ENCODE measurements at places on chromosomes 12 and 14.

DNA sequence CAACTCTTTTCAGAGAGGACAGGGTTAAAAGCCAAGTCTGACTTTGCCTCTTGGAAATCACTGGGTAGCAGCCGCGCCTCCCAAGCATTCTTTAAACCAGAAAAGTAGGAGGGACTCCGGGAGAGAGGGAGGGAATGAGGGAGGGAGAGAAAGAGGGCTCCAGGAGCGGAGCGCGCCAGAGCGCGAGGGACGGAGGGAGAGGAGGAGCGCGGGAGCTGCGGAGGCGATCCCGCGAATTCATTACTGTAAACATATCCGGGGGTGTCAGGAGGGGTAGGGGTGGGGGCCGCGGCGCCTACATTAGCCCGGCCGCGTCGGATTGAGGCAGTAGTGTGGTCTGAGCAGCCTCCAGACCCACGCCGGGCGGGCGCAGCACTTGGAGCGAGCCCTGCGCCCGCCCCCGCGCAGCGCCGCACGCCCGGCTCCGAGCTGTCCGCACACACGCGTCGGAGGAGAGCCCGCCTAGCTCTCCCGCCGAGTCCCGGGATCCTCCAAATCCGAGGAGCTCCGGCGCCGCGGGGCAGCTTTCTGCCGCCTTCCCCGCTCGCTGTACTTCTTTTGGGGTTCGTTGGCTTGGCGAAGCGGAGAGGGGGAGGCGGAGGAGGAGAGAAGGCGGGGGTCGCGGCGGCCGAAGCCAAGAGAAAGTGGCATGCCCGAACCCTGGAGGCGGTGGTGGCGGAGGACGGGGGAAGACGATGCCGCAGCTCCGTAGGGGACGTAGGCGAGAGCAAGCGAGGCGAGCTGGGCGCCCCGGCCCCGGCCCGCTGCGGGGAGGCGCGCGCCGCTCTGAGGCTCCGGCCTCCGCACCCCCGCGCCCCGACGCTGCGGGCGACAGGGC is 3.3 kb downstream of the FLRT2 start:
- peak; percentile 89 for DNase-seq

DNA sequence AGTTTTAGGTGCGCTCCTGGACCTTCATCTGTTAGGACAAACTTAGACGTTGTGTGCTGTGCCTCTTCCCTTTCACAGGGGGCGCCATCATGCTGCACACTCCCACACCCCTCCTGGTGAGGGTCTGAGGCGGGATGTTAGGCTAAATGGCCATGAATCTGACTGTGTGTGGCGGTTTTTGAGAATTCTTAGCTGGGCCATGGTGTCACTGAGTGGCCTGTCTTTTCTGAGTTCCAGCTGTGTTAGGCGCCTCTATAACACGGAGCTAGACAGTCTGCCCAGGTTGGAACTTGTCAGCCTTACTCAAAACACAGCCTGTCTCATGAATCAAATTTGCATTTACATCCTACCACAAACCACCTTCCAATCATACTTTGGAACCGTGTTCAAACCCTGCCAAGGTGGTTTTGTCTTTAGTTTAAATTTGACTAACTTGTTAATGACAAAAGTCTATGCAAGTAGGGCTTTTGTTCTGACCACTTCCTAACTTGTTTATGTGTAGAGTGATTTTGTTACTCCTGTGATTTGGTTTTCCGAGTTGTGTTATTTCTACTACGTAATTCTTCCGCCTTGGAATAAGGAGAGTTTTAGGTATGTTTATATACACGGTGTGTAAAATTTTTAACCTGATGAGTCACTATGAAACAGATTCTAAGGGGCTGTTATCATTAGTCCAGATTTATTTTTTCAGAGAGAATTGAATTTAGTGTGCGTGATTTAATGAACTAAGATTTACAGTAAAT is 19.6 kb downstream of the ACVR1B start:
- no peak for DNase-seq

GRCh38 chr12:128510511-128510910 is 243.5 kb downstream of the TMEM132C start:
- DNase-seq, result no peak

- DNase-seq, result peak; percentile 79
Measured at GRCh38 chr14:73728717-73729330, 14.6 kb upstream of the PNMA1 start.

GRCh38 chr12:44154128-44154527 is 318.2 kb downstream of the TMEM117 start:
- peak; percentile 27 for DNase-seq

DNA sequence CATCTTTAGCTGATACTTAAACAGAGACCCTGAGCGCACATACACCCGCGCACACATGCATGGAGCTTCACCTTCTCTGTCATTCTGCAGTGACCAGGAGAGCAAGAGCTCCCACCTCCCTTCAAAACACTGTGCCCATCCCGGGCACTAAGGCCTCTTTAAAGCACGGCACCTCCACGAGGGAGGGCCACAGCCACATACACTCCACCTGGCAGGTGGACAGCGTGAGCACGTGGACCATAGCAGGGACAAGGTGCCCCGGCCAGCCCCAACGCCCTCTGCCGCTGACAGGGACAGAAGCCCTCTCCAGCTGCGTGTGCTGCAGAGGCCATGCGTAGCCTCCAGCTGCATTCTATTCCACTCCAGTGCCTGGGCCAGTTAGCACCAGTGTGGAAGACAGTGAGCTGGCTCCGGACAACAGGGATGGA is 5.4 kb downstream of the GAPDH start:
- DNase-seq, result no peak

GRCh38 chr12:52308806-52309425 is 12.3 kb downstream of the KRT83 start:
- DNase-seq, result no peak

DNA sequence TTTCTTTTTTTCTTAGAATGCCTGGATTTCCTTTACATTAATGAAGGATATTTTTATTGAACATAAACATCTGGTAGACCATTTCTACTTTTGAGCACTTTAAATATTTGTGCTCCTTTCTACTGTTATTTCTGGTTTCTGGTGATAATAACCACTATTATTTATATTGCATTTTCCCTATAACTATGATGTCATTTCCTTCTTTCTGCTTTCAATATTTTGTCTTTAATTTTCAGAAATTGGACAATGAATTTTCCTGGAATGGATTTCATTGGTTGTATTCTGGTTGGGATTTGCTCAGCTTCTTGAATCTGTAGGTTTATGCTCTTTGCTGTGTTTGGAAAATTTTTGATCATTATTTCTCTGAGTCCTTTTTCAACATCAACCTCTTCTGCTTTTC is 5.2 kb upstream of the PRH1 start:
- DNase-seq, result no peak

- no peak for DNase-seq
Measured at GRCh38 chr14:97618917-97619690, 821.9 kb downstream of the VRK1 start.

- DNase-seq, result no peak
Measured at GRCh38 chr14:99747582-99748330, 45.5 kb upstream of the EML1 start.

DNA sequence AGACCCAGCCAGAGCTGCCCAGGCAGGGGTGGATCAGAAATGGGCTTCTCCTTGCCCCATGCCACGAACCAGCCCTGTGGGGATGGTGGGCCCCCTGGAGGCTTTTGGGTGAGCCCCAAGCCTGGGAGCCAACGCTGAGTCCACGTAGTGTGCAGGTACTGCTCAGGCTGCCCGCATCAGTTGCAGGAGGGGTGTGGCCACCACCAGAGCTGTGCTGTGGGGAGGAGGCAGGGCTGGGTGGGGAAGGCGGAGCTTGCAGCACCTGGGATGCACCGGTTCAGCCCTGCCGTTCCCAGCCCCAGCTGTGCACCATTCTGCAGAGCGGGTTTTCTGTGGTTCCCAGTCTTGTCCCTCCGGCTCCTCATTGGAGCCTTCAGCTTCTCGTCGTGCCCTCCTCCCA is 36.3 kb downstream of the IL31 start:
- DNase-seq, result no peak

GRCh38 chr14:33959692-33960151 is 8.8 kb upstream of the EGLN3 start:
- no peak for DNase-seq

DNA sequence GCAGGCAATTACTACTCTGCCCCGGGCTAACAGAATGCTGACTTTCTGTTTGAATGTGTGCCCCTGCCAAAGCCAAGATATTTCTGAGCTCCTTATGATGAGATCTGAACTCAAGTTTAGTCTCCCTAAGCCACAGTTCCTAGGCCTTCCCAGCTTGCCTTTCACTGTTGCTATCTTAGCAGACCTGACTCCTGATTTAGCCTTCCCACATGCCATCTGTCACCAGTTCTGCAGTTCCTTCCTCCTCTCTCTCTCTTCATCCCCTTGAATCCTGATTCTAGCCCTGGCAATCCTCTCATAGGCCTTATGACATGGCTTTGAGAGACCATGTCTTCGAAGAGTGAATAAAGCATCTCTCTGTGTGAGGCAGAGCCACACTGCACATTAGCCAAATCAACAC is 12.5 kb upstream of the SAMD4A start:
- no peak for DNase-seq

- no peak for DNase-seq
Measured at GRCh38 chr12:102390068-102390467, 90.3 kb downstream of the IGF1 start.
